ENCODE measurements at places on chromosomes 1 and 21.

GRCh38 chr1:156356875-156357534 lies 12.0 kb upstream of the RHBG start:
- DNase-seq: peak; percentile 72

DNA sequence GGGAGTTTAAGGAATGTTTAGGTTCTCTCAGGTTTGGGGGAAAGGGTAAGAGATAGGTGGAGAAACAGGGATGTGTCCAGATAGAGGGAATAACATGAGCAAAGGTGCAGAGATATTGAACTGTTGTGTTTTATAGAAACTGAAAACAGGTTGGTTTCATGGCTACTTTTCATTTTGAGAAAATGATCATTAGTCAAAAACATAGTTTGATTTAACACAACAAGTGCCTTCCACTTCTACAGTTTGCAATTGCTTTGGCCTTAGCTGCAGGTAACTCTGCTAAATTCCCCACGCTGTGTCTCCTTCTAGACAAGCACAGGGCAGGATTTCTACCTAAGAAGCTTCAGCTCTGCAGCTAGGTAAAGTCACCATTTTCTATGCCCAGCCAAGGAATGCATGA lies 124.9 kb downstream of the RGS2 start:
- no peak for DNase-seq

DNA sequence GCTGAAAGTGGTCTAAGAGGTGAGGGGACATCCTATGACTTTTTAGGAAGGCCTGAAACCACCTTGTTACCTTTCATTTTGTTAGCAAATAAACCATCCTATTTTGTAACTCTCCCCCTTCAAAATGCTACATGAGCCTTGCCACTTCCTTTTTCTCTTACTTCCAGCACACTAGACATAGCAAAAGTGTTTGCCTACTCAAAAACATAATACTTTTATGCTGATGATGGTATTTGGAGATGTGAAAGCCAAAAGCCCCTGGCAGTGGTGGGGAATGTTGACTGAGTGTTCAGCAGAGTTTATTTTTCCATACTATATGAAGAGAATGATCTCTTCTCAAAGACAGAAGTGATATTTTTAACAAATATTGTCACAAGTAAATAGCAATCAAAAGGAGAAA lies 134.2 kb downstream of the EDEM3 start:
- DNase-seq: no peak

- DNase-seq: peak; percentile 76
Observed at GRCh38 chr1:33295450-33296081, 25.3 kb downstream of the A3GALT2 start.

DNA sequence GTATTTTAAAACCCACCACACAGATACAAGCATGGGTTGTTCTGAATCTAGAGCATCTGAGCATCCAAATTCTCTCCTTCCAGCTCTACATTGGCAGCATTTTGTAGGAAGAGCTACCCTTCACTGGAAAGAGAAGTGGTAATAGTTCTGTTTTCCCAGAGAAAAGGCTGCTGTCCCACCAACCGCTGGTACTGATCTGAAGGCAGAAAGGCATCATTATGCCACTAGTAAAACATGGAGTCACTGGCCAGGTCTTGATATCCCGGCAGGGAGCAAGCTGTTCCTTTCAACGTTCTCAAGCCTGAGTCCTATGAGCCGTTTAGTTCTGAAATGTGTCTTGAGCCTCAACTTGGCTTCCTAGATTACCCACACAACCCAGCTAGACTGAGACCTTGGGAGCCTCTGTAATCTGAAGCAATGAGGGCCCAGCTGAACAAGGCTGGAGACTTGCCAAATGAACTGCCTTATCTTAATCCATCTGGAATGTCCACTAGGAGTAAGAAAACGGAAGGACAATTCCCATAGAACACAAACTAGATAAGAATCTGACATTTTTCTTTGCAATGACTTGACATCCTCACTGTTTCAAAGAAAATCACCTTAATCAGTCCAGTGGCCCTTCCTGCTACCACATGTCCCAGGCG lies 116.8 kb downstream of the KCNH1 start:
- no peak for DNase-seq

GRCh38 chr1:29197590-29197924 lies 15.9 kb upstream of the SRSF4 start:
- peak; percentile 51 for DNase-seq
